HL-60 (cell line): ENCODE measurements at places on chromosomes 3 and 15.

- DNase-seq: no peak
Measured at GRCh38 chr3:10619989-10620832, 114.8 kb upstream of the ATP2B2 start.

DNA sequence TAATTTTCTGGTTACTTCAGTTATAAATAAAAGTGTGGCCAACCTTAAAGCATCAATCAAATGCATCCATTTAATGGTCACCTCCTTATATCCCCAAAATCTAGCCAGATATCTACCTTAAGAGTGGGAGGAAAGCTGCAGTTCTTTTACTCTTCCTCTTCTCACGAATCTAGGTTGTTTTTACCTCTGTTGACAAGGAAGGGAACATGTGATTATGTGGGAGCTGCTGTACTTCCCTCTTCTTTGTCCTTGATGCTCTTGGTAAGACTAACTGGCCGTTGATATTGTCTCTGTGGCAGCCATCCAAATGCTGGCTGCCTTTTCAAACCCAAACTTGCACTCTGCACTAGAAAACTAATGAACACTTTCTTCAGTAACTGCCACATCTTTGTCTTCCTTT, 275.3 kb upstream of the CADM2 start:
- peak; percentile 43 for DNase-seq

- no peak for DNase-seq
Measured at GRCh38 chr3:7328339-7328738, 467.4 kb downstream of the GRM7 start.

- peak; percentile 95 for DNase-seq
Measured at GRCh38 chr3:45592830-45593707, 1.5 kb upstream of the LIMD1 start.

DNA sequence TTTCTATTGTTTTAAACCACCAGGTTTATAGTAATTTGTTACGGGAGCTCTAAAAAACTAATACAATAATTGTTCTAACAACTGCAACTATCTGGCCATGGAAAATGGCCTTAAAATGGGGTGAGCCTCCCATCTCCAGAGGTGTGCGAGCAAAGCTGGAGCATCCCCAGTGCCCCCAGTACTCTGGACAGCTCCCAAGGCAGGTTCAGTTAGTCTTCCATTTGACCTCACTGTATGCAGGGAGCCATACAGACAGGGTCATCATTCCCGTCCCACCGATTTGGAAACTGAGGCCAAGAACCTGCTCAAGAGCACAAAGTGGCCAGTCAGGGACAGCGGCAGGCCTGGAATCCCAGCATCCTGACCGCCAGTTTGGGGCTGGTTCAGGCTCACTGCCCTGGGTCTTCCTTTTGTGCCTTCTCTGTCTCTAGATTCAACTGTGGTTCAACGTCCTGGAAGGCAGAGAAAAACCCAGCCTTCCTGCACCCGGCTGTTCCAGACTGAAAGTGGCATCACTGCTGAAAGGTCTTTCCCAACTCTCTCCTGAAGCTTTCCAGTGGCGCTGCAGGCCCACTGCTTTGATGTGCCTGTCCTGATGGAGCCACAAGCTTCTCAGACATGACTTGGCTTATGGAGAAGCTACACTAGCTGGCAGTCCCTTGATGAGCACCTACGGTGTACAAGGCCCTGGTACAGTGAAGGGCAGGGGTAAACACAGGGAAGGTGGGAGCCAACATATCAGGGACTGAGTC, 76.6 kb upstream of the LINGO1 start:
- DNase-seq: no peak

DNA sequence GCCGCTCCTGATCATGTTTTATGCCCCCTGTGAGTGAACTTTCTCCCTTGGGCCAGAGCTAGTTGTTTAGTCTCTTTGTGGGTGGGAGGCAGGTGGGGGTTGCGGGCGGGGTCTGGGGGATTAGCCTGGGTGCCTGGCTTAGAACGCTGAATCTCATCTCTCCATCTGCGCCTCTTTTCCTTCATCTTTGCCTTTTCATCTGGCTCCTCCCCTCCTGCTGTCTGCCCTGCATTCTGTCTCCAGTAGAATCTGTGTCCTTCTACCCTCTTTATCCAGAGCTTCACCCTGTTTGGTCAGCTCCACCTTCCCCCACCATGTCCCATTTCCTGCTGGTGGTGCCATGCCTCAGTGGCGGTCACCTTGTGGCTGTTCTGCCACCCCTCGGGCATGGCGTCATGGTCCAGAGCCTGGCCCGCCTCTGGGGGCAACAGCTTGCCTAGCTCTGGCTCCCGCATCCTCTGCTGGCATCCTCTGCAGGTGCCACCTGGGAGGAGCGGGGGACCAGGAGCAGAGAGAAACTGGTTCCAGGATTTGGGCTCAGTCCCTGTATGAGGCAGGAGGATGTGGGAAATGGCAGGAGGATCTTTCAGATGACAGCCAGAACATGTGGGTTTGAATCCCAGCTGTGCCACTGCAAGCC, 44.3 kb downstream of the PDIA5 start:
- no peak for DNase-seq

DNA sequence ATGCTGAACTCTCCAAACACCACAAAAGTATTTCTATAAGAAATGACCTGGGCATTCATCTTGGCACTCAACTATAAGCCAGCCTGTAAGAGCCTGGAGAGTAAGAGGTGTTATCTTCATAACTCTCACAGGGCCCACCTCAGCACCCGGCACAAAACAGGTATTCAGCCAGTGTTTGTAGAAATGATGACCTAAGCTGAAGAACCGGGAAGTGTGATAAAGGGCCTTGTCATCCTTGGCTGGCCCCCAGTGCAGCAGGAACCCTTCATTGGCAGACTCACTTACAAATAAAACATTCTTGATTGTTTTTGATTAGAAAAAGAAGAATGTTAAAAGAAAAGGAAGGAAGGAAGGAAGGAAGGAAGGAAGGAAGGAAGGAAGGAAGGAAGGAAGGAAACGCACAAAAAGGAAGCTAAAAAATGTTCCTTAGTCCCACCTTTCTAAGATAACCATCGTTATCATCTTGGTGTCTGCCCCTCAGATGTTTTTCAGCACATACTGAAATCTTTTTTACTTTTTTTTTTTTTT, 52.1 kb downstream of the DAPK2 start:
- no peak for DNase-seq
